ENCODE measurements at places on chromosomes 4 and X. TPM values are rescaled to one million over a fixed set of nuclear protein-coding genes. Genes with fewer than 3 reads are reported as not detected.

The FRG2 gene
- total RNA-seq = not detected

The MAGEA11 gene
- not detected for total RNA-seq

The SSX3 gene
- total RNA-seq = not detected

The HS6ST2 gene
- 0.06 TPM for total RNA-seq

The DDIT4L gene
- total RNA-seq = 0.21 TPM

The GRPR gene
- total RNA-seq = not detected

The BEX3 gene
- total RNA-seq = 264 TPM

The PAGE2B gene
- total RNA-seq = not detected

The NDP gene
- not detected for total RNA-seq

The CXCL13 gene
- total RNA-seq = not detected

The TNIP3 gene
- 0.12 TPM for total RNA-seq

The PLP1 gene
- not detected for total RNA-seq

The CXCL3 gene
- total RNA-seq = 4.8 TPM

The IL2RG gene
- total RNA-seq = not detected

The NLRP2B gene
- not detected for total RNA-seq

The KLHL34 gene
- total RNA-seq = not detected

The GRIA3 gene
- not detected for total RNA-seq

The OTUD6A gene
- not detected for total RNA-seq

The SERPINA7 gene
- not detected for total RNA-seq

The SLC25A43 gene
- total RNA-seq = 30.4 TPM

The POF1B gene
- 2.7 TPM for total RNA-seq

The CYSLTR1 gene
- total RNA-seq = not detected

The PASD1 gene
- not detected for total RNA-seq

The GDPD2 gene
- total RNA-seq = 0.14 TPM

The DCHS2 gene
- total RNA-seq = not detected

The STATH gene
- total RNA-seq = not detected

The SLC9B1 gene
- total RNA-seq = not detected

The ITIH6 gene
- total RNA-seq = not detected

The FOXP3 gene
- total RNA-seq = 0.14 TPM

The SLC26A1 gene
- total RNA-seq = 0.60 TPM

The HMX1 gene
- 0.19 TPM for total RNA-seq

The RADX gene
- 0.12 TPM for total RNA-seq

The IQSEC2 gene
- total RNA-seq = 38.9 TPM

The PRR27 gene
- total RNA-seq = not detected

The RASL11B gene
- total RNA-seq = 0.16 TPM

The SPATA18 gene
- total RNA-seq = 3.5 TPM

The SSX2B gene
- total RNA-seq = not detected

The EDA gene
- 0.42 TPM for total RNA-seq

The ATOH1 gene
- total RNA-seq = not detected

The SATL1 gene
- not detected for total RNA-seq

The MAGEB10 gene
- total RNA-seq = not detected

The ATP6AP1 gene
- 104 TPM for total RNA-seq

The FAM47C gene
- total RNA-seq = not detected

The FRMD7 gene
- total RNA-seq = not detected

The SYNPO2 gene
- 0.98 TPM for total RNA-seq

The EDA2R gene
- 12.4 TPM for total RNA-seq

The CHRDL1 gene
- total RNA-seq = not detected

The DBET gene
- total RNA-seq = not detected

The DGKK gene
- total RNA-seq = not detected

The SYN1 gene
- total RNA-seq = 0.22 TPM

The MBNL3 gene
- total RNA-seq = not detected

The SH3BGRL gene
- 43.7 TPM for total RNA-seq
